ENCODE measurements at places on chromosomes 4 and X. TPM values are rescaled to one million over a fixed set of nuclear protein-coding genes. Genes with fewer than 3 reads are reported as not detected.

The EREG gene
- not detected for total RNA-seq

The UGT2A3 gene
- not detected for total RNA-seq

DNA sequence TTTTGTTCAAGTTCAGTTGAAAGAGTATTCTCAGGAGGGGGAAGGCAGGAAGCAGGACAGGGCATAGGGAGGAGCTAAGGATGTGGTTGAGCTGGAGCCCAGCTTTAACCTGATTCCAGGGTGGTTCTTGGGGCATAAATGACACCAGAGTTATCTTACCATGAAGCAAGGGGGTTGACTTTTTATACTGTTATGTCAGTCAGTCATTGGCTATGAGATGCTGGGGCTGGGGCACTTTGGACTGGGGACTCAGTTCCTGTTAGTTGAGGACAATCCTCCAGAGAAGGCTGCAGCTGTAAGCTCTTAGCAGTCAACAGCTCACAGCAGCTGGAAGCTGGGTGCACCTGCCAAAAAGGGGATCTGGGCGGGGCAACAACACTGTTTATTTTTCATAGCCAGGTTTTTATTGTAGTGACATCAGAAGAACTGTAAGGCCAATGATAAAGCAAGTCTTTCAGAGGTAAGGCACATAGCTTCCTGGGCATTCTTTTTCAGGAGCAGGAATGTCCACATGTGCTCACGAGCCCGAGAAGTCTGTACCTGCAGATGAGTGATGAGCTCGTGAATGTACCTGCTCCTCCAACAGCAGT lies 78.5 kb downstream of the MID1IP1 start:
- no peak overlapping the region for H3K4me3 ChIP-seq
- H3K27me3 ChIP-seq = no peaks in the 10 kb centered on the region
- no peak overlapping the region for H3K27ac ChIP-seq
- DNase-seq = peak; percentile 9

DNA sequence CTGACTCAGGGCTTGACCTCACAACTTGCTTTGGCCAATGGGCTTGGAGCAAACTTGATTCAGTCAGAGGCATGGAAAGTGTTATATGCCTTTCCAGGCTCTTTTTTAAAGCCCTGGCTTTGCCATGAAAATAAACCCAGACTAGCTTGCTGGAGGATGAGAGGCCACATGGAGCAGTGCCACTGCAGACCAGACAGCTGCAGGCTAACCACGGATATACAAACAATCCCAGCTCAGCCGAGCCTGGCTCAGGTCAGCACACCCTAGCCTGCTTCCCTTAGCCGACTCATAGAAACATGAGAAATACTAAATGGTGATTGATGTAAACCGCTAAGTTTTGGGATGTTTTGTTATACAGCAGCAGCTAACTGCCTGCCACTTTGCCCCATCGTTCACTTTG lies 345.1 kb downstream of the ARHGAP10 start:
- no peak for DNase-seq
- peaks cover 84% of the 10 kb centered on the region for H3K36me3 ChIP-seq
- H3K27me3 ChIP-seq = no peaks in the 10 kb centered on the region
- H3K27ac ChIP-seq = no peak overlapping the region
- H3K4me3 ChIP-seq = no peak overlapping the region

Measured in activated CD4-positive, alpha-beta memory T cell treated with anti-CD3 and anti-CD28 coated beads for 36 hours (primary cell).